ENCODE measurements at places on chromosomes 11 and 22.

DNA sequence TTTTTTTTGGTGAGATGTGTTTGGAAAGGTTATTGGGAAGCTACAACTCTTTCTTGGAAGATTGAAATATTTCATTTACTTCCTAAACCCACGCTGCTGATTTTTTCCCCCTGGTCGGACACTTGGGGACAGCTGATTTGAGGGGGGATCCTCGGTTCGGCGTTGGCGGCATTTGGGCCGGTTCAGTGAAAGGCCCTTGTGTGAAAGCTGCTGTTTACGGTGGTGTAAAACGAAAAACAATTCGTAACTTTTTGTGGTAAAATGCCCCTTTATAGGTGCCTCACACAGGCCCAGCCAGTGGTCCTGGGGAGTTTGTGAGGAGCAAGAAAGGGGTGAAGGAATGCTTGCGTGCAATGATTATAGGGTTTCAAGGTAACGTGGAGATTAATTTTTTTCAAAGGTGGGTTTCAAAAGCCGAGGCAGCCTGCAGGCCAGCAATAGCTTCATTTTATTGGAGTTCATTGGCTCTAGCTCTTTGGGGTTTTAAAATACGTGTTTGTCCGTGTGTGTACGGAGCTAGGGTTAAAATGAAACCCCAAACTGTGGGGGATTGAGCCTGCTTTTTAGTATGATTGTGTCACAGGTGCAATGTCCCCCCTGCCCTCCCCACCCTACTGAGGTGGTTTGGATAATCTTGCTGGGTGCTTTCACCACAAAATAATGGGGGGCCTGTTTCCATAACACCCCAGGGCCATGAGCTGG lies 77.2 kb upstream of the PPARA start:
- DNase-seq, result peak; percentile 42

- no peak for DNase-seq
Measured at GRCh38 chr22:49259839-49260615, 567.6 kb downstream of the BRD1 start.

- DNase-seq, result no peak
Measured at GRCh38 chr11:75150879-75151278, at the start of gene SLCO2B1. Gene SLCO2B1, plus strand, starts transcription at chr11:75151107. Its CDS starts 275 bp downstream, at chr11:75151382.

- no peak for DNase-seq
Measured at GRCh38 chr11:18144243-18144642, 11.9 kb downstream of the MRGPRX3 start.

DNA sequence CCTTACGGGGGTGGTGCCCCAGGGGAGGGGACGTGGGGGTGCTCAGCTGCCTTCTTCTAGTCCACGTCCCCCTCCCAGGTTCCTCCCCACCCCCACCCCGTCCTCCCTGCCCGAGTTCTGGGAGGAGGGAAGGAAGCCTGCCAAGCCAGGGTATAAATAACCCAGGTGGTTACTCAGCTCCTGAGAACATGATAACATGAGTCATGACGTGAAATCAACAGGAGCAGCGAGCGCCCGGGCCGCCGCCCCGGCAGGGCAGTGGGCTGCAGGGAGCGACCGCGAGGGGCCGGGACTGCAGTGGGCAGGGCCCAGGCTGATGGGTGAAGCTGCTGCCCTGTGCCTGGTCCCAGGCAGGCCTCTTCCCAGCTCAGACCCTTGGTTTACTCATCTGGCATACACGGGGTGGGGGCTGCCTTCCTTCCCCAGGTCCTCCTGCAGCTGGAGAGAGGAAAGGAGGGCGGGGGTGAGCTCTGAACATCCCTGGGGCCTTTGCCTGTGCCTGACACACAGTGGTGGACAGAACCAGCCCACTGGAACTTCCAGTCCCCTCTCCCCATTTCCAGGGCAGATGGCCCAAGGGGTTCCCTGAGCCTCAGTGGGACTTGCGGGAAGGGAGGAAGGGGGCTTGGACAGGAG lies 8.8 kb upstream of the PDGFB start:
- no peak for DNase-seq

GRCh38 chr22:36286096-36286957 lies 33.4 kb downstream of the APOL1 start:
- peak; percentile 81 for DNase-seq

DNA sequence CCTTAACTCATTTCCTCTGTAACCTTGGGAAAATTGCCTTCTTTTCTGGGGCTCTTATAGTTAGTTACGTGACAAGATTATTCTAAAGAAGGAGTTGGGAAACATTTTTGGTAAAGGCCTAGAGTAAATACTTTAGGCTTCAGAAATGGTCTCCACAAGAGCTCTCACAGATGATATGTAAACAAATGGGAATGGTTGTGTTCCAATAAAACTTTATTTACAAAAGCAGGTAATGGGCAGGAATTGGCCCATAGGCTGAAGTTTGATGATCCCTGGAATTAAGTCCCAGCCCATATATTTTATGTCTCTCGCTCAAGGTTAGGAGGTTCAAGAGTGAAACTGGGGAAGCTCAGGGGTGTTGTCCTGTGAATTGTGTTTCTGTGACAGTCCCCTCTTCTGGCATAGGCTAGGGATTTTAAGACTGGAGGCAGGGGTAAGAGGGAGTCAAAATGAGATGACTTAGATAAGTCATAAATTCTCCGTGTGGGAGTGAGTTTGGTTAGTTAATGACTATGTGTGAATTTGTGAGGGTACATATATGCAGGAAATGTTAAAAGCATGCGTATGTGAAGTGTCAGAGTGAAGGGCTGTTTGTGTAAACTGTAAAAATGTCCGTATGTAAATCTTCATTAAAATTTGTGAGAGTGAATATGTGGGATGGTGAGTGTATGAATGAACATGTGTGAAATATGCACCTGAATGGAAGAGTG lies 7.4 kb upstream of the OR52B4 start:
- no peak for DNase-seq
